ENCODE measurements at places on chromosomes 4 and X.

GRCh38 chr4:165096776-165097175, 15.9 kb downstream of the TMEM192 start:
- DNase-seq, result peak; percentile 37

DNA sequence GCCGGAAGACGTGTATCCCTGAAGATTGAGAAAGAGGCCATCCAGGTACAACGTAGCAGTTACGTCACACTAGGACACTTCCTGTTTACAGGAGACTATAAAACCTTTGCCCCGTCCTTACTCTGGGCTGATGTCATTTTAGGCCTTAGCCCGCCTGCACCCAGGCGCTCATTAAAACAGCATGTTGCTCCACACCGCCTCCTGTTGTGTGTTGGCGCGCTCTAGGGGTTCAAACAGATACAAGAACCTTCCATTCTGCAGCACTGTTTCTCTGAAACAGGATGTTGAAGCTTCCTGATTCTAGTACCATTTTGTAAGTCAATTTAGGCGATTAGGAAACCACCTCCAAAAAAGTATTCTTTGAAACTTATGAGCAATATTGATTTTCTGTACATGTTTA, 722.1 kb downstream of the PCDH7 start:
- DNase-seq, result no peak

DNA sequence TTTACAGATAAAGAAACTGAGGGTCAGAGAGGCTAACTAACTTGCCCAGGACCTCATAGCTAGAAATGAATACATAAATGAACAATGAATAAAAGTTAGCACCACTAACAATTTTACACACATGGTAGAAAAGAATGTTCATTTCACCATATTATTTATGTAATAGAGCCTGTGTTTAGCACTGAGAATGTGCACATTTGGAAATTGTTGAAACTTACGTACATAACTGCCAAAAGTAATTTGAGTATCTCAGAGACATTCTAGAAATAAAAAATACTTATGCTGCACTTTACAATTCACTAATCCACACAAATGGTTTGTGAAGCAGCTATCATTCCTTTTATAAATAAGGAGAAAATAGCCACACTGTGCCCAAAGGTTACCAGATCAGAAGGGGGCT, 9.9 kb downstream of the CASK start:
- DNase-seq, result no peak

DNA sequence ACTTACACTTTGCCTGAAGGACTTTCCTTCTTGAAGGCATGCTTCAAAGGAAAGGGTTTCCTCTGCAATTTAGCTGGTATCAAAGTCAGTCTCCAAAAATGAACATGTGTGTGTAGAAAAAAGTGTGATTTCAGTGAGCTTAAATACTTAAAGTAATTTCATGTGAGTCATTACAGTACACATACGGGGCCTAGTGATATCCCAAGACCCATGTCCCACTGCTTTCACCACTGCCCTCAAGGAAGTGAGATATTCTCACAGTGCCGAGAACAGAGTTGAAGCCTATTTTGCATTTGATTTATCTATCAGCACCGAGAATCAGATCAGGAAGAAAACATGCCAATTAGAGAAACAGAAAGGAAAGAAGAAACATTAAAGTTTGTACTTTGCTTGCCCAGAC, 61.0 kb downstream of the CHST7 start:
- no peak for DNase-seq

- no peak for DNase-seq
These were observed 15.0 kb downstream of the GAB3 start for GRCh38 chrX:154735695-154736393.

DNA sequence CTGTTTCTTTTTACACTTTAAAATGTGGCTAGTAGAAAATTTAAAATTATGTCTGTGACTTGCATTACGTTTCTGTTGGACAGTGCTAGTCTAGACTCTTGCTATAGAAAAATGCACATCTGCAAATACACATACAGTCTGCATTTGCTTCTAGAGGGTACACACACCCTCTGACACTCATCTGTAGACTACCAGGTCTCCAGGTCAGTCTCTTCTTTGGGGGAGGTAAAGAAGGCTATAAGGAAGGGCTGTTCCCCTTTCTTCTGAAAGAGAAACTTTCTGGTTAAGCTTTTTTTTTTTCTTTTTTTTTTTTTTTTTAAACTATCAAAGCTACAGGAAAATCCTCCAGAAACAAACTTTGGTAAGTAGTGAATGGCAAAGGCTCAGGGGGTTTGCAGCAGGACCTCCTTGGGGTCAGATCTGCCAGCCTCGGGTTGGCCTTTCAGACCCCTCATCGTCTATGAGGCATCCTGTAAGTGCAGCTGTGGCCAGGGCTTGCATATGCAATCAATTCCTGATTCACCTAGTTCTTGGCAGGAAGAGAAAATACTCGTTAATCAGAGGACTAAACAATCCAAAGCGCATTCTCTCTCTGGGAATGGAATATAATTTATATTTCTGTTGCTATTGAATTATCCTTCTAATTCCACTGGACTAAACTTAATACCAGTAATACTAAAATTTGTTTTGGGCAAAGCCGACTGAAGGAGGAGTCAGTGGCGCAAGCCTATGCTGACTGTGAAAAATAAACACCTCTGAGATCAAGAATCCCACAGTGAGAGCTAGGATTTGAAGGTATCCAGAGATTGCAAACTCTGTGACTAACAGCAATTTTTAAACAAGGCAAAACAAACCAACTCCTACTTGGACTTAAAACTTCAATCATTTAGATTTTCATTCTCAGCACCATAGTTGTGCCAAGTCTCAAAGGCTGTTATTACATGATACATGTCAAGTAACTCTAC, 109.3 kb upstream of the TBC1D9 start:
- DNase-seq, result no peak

GRCh38 chr4:127335073-127335620, 297.6 kb upstream of the INTU start:
- DNase-seq, result no peak

- DNase-seq, result no peak
These were observed 14.2 kb downstream of the ZNF185 start for GRCh38 chrX:152912106-152912505.

GRCh38 chr4:127881563-127881864, 821 bp downstream of the PLK4 start:
- no peak for DNase-seq

DNA sequence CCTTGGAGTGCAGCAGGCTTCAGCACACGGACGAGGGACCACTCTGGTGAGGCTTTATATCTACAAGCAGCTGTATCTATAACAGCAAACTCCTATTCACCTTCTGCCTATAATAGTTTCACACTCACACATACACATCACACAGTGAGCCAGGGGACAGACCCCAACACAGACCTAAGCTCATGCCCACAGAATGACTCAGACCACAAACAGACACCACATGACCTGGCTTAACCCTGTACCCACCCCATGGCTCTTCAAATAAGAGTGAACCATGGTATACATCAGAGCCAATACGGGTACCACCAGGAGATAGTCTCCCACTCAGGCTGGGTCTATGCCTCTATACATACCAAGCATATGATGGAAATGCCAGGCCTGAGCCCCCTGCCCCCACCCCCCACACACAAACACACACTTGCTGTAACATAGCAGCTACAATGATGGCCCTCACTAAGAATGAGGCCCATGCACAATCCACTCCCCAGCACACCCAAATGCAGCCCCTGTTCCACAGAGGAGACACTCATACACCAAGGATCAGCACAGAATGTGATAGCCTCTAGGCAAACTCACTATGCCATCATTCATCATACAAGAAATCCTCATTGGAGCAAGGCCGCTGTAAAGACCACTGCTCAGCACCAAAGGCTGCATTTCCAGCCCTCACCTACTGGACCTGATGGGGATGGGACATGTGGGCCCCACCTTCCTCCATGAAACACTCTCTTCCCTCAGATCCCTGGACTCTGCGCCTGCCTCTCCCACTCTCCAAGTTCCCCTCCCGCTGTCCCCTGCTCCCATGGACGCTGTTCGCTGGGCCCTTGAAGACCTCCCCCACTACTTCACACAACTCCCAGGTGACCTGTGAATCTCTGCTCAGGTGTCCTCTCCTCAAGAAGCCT, 62.1 kb upstream of the XIAP start:
- no peak for DNase-seq

DNA sequence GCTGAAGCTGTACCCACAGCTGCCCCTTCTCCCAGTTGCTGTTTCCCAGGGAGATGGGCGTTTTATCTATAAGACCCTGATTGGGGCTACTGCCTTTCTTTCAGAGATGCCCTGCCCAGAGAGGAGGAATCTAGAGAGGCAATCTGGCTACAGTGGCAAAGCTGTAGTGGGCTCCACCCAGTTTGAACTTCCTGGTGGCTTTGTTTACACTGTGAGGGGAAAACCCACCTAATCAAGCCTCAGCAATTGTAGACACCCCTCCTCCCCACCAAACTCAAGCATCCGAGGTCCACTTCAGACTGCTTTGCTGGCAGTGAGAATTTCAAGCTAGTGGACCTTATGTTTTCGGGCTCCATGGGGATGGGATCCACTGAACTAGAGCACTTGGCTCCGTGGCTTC, 240.4 kb upstream of the AFF2 start:
- DNase-seq, result no peak

DNA sequence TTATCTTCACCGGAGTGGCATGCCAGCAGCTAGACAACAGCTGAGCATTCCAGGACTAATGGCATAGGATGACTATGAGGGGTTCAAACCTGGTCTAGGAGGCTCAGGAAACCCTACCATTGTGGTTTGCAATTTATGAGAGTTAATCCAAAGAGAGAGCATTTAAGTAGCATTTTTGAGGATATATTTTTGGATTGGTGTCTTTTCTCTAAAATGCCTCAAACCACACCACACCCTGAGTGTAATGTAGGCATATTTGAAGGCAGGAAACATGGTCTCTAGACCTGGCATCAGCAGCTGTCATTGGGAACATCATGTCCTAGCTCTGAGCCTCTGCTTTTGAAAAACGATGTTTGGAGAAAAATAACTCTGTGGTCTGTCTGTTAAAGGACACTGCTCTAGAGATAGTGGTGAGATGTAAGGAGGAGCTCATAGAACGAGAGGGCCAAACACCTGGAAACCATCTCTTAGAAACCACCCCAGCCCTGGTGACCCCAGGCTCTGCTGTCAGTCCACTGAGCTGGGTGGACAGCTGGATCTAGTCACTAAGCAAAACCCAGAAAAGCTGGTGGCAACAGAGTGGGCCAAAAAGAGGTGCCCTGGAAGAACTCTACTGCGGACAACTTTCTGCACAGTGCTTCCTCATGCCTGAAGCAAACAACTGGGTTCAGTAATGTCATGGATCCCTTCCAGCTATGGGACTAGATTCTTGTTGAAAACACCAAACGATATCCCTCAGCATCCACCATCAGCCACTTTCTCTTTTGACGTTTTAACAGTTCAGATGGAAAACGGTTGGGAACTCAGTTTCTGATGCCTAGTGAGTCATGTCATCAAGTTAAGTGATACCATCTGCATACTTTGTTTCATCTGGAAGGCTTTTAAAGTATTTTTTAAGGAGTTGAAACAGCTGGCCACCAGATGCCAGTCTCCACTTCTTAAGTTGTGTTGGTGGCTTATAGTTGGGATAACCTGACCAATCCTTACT, 100.2 kb upstream of the C1QTNF7 start:
- no peak for DNase-seq

DNA sequence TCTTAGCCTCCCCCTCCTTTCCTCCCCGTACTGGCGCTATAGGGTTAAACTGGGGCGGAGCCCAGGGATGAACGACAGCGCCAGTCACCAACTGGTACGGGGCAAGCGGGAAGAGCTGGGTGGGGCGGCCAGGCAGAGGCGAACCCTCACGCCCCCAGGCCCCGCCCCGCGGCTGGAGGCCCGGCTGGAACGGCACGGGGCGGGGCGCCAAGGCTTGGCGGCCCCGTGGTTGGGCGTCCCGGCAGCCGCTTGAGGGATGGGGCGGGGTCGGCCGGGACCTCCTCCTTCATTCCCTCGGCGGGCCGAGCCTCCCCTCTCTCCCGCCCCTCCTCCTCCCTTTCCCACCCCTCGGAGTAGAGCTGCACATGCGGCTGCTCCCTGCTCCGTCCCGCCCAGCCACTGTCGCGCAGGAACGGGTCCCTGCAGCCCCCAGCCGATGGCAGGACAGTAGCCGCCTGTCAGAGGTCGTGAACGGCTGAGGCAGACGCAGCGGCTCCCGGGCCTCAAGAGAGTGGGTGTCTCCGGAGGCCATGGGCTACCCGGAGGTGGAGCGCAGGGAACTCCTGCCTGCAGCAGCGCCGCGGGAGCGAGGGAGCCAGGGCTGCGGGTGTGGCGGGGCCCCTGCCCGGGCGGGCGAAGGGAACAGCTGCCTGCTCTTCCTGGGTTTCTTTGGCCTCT, at the start of gene EDA:
Gene EDA, plus strand, starts transcription at position 335 of the 678 bp plus-strand sequence.
- peak; percentile 74 for DNase-seq

Measured in hippocampal formation (tissue), 2 donors.